Fibroblast of skin of back (primary cell): ENCODE measurements at places on chromosomes 12 and 14.

DNA sequence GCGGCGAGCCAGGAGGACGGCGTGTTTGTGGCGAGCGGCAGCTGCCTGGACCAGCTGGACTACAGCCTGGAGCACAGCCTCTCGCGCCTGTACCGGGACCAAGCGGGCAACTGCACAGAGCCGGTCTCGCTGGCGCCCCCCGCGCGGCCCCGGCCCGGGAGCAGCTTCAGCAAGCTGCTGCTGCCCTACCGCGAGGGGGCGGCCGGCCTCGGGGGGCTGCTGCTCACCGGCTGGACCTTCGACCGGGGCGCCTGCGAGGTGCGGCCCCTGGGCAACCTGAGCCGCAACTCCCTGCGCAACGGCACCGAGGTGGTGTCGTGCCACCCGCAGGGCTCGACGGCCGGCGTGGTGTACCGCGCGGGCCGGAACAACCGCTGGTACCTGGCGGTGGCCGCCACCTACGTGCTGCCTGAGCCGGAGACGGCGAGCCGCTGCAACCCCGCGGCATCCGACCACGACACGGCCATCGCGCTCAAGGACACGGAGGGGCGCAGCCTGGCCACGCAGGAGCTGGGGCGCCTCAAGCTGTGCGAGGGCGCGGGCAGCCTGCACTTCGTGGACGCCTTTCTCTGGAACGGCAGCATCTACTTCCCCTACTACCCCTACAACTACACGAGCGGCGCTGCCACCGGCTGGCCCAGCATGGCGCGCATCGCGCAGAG lies 873 bp downstream of the PLXNC1 start:
- peak; percentile 54 for DNase-seq

GRCh38 chr14:30134936-30135335 lies 207.3 kb upstream of the PRKD1 start:
- no peak for DNase-seq

DNA sequence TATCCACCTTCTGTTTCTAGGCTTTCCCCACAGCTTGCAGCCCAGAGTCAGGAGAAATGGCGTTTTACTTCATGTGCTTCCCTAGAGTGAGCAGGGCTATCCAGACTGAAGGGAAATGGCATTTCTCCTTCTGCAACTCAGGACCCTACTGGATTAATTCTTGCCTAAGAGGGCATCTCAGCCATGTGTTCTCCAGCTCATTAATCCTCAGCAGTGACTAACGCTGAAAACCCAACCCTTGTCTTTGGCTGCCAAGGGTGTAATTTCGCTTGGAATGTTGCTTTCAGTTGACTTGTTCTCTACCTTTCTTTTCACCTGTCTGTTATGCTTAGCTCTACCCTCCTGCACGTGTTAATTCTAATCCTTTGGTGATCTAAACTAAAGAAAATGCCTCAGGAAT lies 21.0 kb upstream of the EMP1 start:
- peak; percentile 62 for DNase-seq

DNA sequence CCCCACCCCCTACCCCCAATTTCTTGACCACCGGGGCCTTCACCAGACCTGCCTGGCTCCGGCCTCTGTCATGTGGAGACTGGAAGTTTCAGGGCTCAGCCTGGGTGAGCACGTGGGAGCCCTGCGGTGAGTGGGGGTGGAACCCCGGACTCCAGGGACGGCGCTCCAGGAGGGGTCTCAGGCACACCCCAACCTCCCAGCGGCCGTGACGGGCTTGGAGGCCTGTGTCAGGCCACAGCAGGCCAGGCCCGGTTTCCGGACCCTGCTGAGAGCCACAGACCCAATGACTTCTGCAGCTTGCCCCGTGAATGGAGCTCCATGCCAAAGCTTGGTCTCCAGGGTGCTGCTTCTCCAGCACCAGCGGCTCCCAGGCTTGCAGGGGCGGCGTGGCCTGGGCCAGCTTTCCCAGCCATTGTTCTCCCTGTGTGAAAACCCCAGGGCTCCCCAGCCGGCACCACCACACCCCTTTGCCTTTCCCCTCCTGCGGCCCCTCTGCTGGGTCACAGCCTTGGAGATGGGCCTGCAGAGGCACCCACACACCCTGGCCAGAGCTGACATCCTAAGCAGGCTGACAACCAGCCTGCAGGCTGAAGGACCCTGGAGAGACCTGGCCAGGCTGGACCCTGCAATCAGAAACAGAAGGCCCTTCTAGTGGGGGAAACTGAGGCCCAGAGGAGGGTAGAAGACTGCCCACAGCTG lies 186.2 kb upstream of the C14orf180 start:
- DNase-seq = no peak

- DNase-seq = no peak
Observed at GRCh38 chr14:68418174-68419118, 374.4 kb downstream of the ZFP36L1 start.
